ENCODE measurements at places on chromosomes 1 and 21.

DNA sequence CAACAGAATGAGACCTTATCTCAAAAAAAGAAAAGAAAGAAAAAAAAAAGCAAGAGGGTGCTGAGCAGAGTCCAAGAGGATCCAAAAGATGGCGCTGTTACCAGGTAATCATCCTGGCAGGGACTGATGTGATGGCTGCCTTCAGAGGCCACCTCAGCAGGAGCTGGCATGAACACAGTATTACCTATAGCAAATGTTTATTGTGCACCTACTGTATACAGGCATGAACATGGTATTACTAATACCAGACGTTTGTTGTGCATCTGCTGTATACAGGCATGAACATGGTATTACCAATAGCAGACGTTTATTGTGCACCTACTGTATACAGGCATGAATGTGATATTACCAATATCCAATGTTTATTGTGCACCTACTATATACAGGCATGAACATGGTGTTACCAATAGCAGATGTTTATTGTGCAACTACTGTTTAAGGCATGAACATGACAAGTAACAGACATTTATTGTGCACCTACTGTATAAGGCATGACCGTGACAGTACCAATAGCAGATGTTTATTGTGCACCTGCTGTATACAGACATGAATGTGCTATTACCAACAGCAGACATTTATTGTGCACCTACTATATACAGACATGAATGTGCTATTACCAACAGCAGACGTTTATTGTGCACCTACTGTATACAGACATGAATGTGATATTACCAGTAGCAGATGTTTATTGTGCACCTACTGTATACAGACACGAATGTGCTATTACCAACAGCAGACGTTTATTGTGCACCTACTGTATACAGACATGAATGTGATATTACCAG, 115.1 kb upstream of the TMEM51 start:
- no peak for DNase-seq

DNA sequence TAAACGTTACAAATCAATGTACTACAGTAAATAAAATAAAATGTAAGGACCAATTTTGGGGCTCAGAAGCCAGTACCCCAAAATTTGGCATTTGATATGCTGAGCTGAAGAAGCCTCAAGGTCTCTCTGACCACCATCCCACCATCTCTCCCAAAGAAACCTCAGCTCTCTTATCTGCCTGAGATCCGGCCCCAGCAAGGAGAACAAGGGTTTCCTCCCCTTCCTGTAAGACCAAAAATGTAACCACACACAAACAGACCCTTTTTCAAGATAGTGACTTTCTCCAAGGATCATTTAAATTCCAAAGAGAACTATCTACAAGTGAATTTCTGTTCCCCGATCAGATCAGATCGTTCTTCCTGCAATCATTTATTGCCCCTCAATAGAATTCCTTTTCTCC, 68.1 kb upstream of the SLC45A1 start:
- DNase-seq: no peak

DNA sequence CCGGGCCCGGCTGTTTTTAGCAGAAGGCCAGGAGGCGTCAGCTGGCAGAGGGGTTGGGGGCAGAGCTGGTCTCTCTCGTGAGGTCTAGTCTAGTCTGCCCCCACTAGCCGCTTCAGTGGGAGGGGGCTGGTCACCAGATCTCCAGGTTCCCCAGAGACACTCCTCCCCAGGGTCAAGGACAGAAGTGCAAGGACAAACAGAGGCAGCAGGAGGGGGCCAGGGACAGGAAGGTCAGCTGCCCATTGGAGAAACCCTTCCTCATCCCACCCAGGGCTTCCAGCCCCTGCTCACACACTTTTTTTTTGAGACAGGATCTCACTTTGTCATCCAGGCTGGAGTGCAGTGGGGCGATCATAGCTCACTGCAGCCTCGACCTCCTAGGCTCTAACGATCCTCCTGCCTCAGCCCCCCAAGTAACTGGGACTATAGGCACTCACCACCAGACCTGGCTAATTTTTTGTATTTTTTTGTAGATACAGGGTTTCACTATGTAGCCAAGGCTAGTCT, 10.0 kb downstream of the FAM229A start:
- DNase-seq: no peak

DNA sequence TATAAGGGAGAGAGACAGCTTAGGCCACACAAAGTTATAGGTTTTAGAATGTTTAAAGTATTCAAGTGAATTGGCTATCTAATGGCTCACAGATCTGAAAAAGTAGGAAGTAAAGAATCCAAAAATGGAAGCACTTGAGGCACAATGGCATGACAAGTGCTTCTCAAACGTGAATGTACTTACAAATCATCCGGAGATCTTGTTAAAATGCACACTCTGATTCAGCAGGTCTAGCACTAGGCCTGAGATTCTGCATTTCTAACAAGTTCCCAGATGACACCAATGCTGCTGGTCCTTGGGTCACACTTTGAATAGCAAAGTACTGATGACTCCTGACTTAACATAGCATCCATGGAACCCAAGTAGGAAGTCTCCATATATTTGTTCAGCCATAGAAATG, 20.9 kb upstream of the AGL start:
- no peak for DNase-seq

- DNase-seq: no peak
These were observed 26.3 kb downstream of the RAB7B start for GRCh38 chr1:205976708-205977401.

Measured in cerebellum (tissue), 4 donors.